WTC11 (cell line): ENCODE measurements at places on chromosomes 2 and 18.

DNA sequence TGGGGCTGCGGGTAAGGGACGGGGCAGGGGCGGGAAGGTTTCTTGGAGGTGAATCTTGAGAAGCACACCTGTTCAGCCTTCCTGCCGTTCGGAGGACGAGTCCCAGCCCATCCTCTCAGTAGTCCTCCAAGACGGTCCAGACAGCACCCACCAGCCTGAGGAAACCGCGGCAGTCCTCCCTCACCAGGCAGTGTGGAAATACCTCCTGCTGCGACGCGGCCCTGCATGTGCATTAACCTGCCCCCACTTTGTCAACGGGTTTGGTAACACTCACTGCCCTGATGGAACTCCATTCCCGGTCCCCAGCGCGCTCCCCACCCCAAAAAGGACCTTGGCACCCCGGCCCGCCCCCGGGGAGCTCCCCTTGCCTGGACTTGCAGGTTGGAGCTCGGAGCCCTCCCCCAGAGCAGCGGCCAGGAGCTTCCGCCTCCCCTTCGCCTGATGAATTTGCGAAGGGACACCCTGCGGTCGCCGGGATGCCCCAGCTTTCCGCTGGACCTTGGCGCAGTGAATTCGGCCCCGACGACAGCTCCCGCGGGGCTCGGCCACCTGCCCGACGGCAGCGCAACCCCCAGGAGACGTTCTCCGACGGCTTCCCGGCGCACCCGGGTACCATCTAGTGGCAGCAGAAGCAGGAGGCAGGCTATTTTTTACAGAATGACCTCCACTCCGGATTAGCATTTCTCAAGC, 31.5 kb downstream of the ACVR1C start:
- peaks cover 4% of the 10 kb centered on the region for H3K4me1 ChIP-seq
- peak overlapping the region; percentile 54 for H3K4me3 ChIP-seq
- no peaks in the 10 kb centered on the region for H3K36me3 ChIP-seq
- peaks cover 36% of the 10 kb centered on the region for H3K27me3 ChIP-seq
- peak; percentile 86 for DNase-seq
- no peak overlapping the region for H3K27ac ChIP-seq

DNA sequence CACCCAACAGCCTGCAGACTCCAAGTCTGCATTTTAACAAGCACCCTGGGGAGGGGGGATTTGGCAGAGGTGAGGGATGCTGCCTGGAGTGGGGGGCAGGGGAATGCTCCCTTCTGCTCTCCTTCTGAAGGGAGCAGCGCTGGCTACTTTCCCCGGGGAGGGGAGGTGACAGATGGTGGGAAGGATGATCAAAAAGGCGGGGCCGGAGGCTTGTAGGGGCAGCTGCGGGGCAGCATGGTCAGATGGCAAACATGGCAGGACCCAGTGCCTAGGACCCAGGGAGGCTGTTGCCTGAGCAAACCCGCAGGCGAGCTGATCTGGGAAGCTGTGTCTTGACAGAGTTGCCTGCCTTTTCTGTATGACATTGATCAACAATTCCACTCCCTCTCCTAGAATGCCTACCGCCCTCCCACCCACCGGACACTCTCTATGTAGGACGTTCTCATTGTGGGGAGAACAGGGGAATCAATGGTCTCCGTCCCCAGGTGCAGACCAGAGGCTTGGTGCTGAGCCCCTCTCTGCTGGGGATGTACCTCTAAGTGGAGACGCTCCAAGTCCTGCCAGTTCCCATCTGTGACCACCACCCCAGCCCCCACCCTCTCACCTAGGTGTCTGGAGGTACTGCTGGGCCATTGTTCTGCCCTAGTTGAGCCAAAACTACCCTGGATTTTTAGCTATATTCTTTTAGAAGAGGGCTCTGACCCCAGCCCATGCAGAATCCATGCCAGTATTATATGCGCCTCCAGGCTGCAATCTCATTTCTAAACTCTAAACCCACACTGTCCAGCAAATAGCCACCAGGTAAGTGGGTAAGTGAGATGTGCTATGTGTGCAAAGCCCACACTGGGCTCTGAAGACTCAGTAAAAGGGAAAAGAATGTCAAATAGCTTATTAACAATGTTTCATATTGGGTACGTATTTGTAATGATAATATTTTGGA, 89.7 kb upstream of the SEC11C start:
- H3K27me3 ChIP-seq: no peaks in the 10 kb centered on the region; the same call in 1 of the 2 replicates
- no peaks in the 10 kb centered on the region for H3K36me3 ChIP-seq
- no peak overlapping the region for H3K27ac ChIP-seq
- peak; percentile 25 for DNase-seq
- peaks cover 36% of the 10 kb centered on the region for H3K4me1 ChIP-seq

GRCh38 chr2:105813405-105813804, 68.7 kb downstream of the NCK2 start:
- H3K4me1 ChIP-seq: peaks cover 47% of the 10 kb centered on the region
- no peaks in the 10 kb centered on the region for H3K27me3 ChIP-seq
- H3K36me3 ChIP-seq: peaks cover 18% of the 10 kb centered on the region

GRCh38 chr2:214753455-214753854, 56.0 kb downstream of the BARD1 start:
- no peak overlapping the region for H3K4me3 ChIP-seq
- no peaks in the 10 kb centered on the region for H3K4me1 ChIP-seq
- H3K27me3 ChIP-seq: no peaks in the 10 kb centered on the region
- DNase-seq: no peak
- H3K36me3 ChIP-seq: peaks cover 55% of the 10 kb centered on the region

- DNase-seq: peak; percentile 30
- peaks cover 8% of the 10 kb centered on the region for H3K36me3 ChIP-seq
- H3K27ac ChIP-seq: no peak overlapping the region
- peaks cover 34% of the 10 kb centered on the region for H3K4me1 ChIP-seq
- peak overlapping the region; percentile 96 for H3K4me3 ChIP-seq
These were observed 445 bp downstream of the MEX3C start for GRCh38 chr18:51196811-51197660.

DNA sequence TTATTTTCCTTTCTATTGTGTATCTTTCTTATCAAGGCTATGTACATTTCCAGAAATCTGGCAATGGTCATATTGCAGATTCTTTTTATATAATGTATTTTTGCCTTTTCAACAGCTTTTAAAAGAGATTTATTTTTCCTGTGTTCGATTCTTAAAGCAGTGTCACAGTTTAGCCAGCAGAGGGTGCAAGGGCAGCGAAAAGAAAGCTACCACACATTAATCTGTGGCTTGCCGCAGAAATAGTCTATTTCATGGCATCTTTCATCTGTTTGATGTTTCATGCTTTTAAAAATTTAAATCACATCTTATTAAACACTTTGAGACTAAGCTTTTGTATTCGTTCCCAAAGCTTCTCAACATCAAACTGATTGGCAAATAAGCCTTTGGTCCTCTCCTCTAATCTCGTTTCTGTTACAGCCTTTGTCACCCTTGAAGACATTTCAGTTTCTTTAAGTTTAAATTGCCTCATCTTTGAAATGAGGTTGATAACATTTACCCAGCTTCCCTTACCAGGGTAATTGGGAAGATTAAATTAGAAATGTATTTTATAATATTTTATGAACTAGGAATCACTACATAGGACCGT, 73.3 kb downstream of the PIK3C3 start:
- H3K27me3 ChIP-seq: no peaks in the 10 kb centered on the region
- no peak overlapping the region for H3K4me3 ChIP-seq
- no peak overlapping the region for H3K27ac ChIP-seq
- H3K4me1 ChIP-seq: no peaks in the 10 kb centered on the region
- peaks cover 6% of the 10 kb centered on the region; the same call in 1 of the 2 replicates for H3K36me3 ChIP-seq

DNA sequence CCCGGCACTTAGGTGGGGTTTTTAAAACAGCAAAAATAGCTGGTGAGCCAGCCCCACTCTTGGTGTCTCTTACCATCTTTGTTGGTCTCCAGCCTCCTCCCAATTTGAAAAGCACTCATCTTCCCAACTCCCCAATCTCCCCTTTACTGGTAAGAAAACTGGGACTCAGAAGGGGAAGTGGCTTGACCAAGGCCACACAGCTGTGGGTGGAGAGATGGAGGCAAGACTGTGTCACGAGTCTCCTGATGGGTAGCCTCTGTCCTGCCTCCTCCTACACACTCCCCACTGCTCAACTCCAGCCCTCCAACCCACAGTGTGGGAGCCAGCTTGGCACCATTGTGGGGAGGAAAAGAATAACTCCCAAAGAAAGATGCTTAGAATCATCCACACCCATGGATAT, 140.4 kb downstream of the SMAD2 start:
- H3K4me3 ChIP-seq: no peak overlapping the region

GRCh38 chr2:150374492-150374891, 113.0 kb downstream of the RND3 start:
- H3K4me1 ChIP-seq: peaks cover 35% of the 10 kb centered on the region
- H3K27me3 ChIP-seq: no peaks in the 10 kb centered on the region
- no peak overlapping the region for H3K4me3 ChIP-seq
- H3K36me3 ChIP-seq: peaks cover 14% of the 10 kb centered on the region
- no peak overlapping the region for H3K27ac ChIP-seq
- no peak for DNase-seq

GRCh38 chr2:219384859-219385258, 2.9 kb downstream of the DNPEP start:
- H3K27ac ChIP-seq: no peak overlapping the region
- no peaks in the 10 kb centered on the region for H3K27me3 ChIP-seq
- H3K4me1 ChIP-seq: peaks cover 7% of the 10 kb centered on the region
- DNase-seq: no peak

DNA sequence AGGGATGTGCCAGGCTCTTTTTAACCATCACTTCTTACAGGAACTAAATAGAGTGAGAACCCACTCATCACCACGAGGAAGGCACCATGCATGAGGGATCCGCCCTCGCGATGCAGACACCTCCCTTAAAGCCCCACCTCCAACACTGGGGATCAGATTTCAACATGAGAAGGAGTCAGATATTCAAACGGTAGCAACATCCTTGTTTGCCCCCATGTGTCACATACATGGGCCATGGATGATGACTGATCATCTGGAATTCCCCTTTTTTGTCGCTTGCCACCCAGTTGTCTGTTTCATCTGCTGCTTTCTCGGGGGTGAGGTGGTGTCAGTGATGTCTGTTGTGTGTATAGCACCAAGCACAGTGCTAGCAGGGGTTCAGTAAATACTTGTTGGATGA, 57.9 kb downstream of the NCK2 start:
- H3K36me3 ChIP-seq: no peaks in the 10 kb centered on the region; the same call in 1 of the 2 replicates
- 0 out of 2 replicates have a peak overlapping the region, but pooled peaks have one; percentile 45 for H3K27ac ChIP-seq
- peaks cover 68% of the 10 kb centered on the region for H3K4me1 ChIP-seq
- no peak for DNase-seq
- no peaks in the 10 kb centered on the region for H3K27me3 ChIP-seq

GRCh38 chr2:241118737-241119505, 16.8 kb upstream of the MTERF4 start:
- H3K27me3 ChIP-seq: no peaks in the 10 kb centered on the region
- DNase-seq: no peak
- H3K36me3 ChIP-seq: peaks cover 41% of the 10 kb centered on the region
- 0 out of 2 replicates have a peak overlapping the region, but pooled peaks have one; percentile 3 for H3K27ac ChIP-seq

GRCh38 chr18:31491586-31491985, 6.4 kb upstream of the DSG2 start:
- peaks cover 2% of the 10 kb centered on the region; the same call in 1 of the 2 replicates for H3K27me3 ChIP-seq
- DNase-seq: no peak
- H3K27ac ChIP-seq: no peak overlapping the region

- no peaks in the 10 kb centered on the region for H3K27me3 ChIP-seq
- H3K4me1 ChIP-seq: peaks cover 7% of the 10 kb centered on the region; the same call in 1 of the 2 replicates
- no peak for DNase-seq
- no peaks in the 10 kb centered on the region for H3K36me3 ChIP-seq
These were observed 70.8 kb upstream of the CDC42EP3 start for GRCh38 chr2:37742286-37742685.

DNA sequence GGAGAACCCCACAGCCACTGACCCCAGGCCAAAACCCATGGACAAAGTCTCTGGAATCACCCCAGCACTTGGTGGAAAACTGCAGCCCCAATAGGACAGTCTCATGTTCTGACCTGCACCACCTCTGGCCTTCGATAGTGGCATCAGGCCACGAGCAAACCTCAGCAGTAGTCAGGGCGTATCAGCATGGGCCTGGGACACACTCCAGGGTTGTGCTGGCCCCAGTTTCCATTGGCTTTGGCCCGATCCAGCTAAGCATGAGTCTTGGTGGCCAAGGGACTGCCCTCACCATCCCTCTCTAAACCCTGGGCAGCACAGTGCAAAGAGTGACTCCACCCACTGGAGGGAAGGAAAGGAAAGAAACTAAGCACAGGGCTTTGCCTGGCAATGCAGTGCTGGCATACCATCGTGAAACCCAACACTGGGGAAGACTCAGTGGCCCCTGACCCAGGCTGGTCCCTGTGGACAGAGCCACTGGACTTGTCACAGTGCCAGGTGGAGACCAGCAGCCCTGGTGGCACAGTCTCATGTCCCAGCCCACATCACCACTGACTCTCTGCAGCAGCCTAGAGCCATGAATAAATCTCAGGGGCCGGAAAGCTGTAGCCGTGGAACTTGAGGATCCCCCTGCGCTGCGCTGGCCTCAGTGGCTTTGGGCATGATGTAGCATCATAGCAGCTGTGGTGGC, 46.3 kb downstream of the ZNF519 start:
- H3K4me3 ChIP-seq: no peak overlapping the region
- H3K27ac ChIP-seq: no peak overlapping the region
- H3K36me3 ChIP-seq: no peaks in the 10 kb centered on the region
- peaks cover 5% of the 10 kb centered on the region; the same call in 1 of the 2 replicates for H3K4me1 ChIP-seq
- no peaks in the 10 kb centered on the region for H3K27me3 ChIP-seq
- no peak for DNase-seq

- DNase-seq: no peak
- H3K27me3 ChIP-seq: no peaks in the 10 kb centered on the region
- no peaks in the 10 kb centered on the region for H3K36me3 ChIP-seq
These were observed 73.1 kb upstream of the NXPH2 start for GRCh38 chr2:138853296-138853695.

DNA sequence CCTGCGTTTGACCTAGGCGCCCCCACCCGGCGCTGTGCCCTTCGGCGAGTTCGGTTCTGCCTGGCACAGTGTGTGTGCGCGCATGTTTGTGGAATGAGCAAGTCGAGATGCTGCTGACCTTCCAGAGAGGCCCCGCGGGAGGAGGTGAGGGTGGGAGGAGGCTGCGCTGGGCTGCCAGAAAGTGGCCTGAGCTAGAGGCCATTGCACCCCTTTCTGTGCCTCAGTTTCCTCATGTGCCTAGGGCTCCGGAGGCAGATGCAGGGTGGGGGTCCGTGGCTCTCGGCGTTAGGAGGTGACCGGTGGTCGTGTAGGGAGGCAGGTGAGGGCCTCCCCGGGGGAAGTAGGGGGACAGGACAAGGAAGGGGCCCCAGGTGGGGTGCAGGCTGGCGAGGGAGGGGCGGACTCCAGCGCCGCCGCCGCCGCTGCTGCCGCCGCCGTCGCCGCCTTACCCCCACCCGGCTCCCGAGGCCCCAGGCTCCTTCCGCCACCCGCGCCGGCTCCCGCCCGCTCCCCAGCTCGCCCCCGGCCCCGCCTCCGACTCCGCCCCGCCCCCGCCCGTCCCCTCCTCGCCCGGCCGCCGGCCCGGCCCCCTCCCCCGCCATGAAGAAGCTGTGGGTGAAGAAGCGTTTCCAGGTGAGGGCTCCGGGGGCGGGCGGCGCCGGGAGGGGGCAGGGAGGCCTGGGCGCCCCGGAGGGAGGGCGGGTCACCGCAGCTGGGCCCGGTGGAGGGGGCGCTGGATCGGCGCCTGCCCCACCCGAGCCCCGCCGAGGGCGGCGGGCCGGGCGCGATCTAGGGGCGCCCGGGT, 7.0 kb downstream of the SPEG start:
- peaks cover 22% of the 10 kb centered on the region for H3K27me3 ChIP-seq
- peaks cover 27% of the 10 kb centered on the region for H3K4me1 ChIP-seq
- no peak overlapping the region for H3K27ac ChIP-seq
